Panc1 (cell line): ENCODE measurements at places on chromosomes 2 and 18.

- DNase-seq, result peak; percentile 57
Observed at GRCh38 chr2:39881494-39881893, 102.4 kb upstream of the THUMPD2 start.

DNA sequence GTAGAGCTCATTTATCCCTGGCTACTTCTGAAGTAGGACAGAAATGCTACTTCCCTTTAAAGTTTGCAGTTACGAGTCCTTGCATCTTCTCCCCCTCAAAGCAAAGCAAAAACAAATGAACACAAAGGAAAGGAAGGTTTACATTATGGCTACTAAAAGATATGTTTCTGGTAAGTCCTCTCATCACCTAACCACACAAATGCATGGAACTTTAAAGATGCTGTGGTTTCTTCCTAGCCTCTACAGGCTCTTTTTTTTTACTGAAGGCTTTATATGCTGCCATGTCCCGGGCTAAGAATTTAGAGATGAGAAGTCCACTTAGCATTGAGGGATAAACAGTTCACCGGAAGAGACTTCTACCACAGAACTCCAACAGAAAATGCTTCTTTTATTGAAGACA lies 291.2 kb downstream of the SS18 start:
- DNase-seq, result no peak

DNA sequence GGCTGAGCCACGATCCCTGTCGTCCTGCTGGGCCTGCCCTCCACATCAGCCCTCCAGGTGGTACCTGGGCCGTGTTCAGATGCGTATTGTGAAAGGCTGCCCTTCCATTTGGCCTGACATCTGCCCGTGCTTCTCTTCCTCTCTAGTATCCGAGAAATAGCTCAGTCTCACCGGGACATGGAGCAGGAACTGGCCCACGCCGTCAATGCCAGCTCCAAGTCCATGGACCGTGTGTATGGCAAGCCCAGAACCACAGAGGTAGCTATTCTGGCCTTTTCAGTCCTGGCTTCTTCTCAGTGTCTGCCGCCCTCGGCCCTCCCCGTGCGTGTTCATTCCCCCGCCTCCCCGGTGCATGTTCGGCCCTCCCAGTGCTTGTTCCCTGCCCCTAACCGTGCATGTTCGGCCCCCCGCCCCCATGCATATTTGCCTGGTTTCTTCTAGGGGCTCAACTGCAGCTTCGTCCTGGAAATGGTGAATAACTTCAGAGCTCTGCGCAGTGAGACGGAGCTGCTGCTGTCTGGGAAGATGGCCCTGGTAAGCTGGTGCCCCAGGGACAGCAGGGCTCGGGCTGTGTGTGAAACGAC lies 104.3 kb downstream of the USP40 start:
- DNase-seq, result no peak

- DNase-seq, result no peak
Observed at GRCh38 chr18:74073957-74074667, 73.5 kb downstream of the FBXO15 start.

- DNase-seq, result no peak
Observed at GRCh38 chr2:17166506-17166905, 351.7 kb downstream of the RAD51AP2 start.

DNA sequence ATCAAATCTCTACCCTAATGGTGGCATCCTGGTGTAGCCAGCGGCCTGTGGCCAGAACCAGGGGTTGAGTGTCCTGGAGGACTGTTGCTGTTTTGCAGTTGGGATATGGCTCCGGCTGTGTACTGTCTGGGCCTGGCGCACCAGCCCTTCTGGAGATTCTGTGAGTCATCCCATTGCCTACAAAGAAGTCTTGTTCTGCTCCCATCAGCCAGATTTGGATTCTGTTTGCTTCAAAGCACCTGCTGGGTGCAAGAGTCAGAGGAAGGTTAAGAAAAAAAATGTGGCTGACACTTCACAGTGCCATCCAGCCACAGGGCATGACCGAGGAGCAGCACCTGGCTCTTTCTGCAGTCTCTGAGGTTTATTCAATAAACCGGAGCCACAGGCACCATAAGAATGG lies 41.0 kb upstream of the ASAP2 start:
- no peak for DNase-seq

GRCh38 chr2:138087751-138088593 lies 123.7 kb downstream of the HNMT start:
- no peak for DNase-seq

- no peak for DNase-seq
Observed at GRCh38 chr2:72613931-72614330, 211.9 kb downstream of the EXOC6B start.

DNA sequence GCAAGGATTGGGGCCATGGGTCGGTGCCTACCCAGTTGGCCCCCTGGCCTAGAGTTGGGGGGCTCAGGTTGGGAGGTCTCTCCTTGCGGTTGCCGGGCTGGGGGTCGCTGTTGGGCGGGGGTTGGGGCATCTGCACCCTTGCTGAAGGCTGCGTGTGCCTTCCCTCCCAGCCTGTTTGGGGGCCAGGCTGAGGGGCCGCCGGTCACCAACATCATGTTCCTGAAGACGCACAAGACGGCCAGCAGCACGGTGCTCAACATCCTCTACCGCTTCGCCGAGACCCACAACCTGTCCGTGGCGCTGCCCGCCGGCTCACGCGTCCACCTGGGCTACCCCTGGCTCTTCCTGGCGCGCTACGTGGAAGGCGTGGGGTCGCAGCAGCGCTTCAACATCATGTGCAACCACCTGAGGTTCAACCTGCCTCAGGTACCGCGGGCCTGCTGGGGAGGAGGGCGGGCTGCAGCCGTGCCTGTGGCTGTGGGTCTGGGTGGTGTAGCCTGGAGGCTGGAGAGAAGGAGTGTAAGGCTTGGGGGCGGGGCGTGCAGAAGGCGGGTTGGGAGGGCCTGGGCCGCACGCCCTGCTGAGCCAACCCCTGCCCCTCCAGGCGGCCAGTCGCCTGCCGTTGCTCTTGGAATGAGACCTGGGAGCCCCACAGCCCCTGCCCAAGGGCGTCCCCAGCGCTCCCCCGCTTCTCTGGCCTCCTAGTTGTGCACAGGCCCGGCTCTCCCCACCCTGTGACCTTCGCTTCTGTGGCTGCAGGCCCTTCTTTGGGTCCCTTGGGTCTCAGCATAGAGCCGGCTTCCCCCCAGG lies 7.2 kb upstream of the NEU4 start:
- DNase-seq, result no peak

DNA sequence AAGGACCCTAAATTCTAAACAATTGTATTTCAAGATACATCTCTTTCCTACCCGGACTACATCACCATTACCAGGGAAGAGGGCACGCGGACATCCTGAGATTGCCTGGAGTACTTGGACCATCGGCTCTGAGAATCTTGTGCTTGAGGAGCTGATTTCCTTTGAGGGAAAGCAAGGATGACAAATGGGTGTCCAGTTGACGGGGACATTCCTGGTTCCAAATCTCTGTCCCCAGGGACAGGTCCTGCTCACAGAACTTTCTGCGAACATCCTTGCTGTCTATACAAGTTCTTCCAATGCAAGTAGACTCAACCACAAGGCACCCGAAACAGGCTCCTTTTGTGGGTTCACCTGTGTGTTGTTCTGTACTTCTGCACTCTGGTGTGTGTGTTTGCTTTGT lies 289.5 kb upstream of the MYT1L start:
- DNase-seq, result no peak

GRCh38 chr18:57397440-57398132 lies 37.6 kb upstream of the ONECUT2 start:
- peak; percentile 10 for DNase-seq

GRCh38 chr2:138369856-138370255 lies 131.7 kb upstream of the SPOPL start:
- DNase-seq, result no peak
